ENCODE measurements at places on chromosomes 6 and 20. TPM values are rescaled to one million over a fixed set of nuclear protein-coding genes. Genes with fewer than 3 reads are reported as not detected.

The LST1 gene
- total RNA-seq: 12.8 TPM

The CTCFL gene
- not detected for total RNA-seq

- DNase-seq: no peak
Observed at GRCh38 chr20:40176098-40176841, 512.8 kb downstream of the MAFB start.

The PDCD2 gene
- total RNA-seq: 61.9 TPM

GRCh38 chr6:12170351-12171092 is 119.6 kb upstream of the EDN1 start:
- DNase-seq: no peak

The ZMYND8 gene
- total RNA-seq: 46.0 TPM

The RNF144B gene
- 9.4 TPM for total RNA-seq

- peak; percentile 91 for DNase-seq
Observed at GRCh38 chr20:35307666-35308653, 15.7 kb upstream of the FAM83C start.

The HCRTR2 gene
- total RNA-seq: not detected

DNA sequence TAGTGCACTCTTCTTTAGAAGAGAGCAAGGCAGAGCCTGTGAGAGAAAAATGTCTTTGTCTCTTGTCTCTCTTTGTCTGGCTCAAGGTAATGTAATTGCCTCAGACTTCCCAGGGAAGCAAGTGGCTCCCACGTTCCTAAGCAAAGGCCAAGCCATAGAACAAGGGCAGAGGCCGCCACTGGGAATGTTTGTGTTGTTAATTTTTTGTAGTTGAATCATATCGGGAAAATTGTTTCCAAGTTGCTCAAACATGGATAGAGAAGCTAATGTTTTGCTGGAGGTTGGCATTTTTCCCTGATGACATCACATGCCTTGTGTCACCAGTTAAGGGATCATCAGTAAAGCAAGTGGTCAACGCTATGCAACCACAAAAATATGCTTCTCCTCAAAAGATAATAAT is 211.5 kb upstream of the FOXA2 start:
- DNase-seq: peak; percentile 89

The GPSM3 gene
- 5.0 TPM for total RNA-seq

GRCh38 chr6:1630212-1630770 is 20.6 kb downstream of the FOXC1 start:
- peak; percentile 22 for DNase-seq

GRCh38 chr6:165468340-165469235 is 159.2 kb upstream of the C6orf118 start:
- no peak for DNase-seq

DNA sequence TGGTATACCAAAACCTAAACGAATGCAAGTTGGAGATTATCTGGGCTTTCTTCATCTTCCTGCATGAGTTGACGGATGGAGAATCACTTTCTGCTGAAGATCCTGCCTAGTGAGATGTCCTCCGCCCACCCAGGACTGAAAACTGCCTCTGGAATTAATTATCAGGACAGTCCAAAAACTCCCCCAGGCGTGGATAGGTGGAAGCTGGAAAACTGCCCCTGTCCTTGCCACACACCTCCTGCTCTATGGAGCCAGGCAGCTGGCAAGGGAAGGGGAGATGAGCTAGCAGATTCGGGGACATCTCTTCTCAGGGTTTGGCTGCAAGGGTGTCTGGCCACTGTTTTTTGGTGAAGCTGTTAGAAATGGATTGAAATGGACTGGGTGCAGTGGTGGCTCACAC is 89.3 kb upstream of the ZNFX1 start:
- no peak for DNase-seq

The BPI gene
- total RNA-seq: not detected

The BHLHE23 gene
- total RNA-seq: not detected

DNA sequence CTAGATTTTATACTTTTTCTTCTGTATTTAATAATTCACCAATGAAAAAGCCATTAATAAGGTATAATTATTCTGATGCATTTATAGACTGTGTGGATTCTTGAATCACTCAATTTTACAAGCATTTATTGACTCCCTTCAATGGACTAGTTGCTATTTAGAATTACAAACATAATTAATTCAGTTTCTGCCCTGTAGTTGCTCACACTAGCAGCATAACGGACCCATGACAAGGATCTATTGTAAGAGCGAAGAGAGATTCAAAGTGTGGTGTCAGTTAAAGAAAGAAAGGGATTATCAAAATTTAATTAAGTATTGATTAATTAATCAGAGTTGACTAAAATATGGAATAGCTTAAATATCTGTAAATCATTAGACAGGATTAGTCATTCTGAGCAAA is 602.6 kb upstream of the PTCHD4 start:
- no peak for DNase-seq

- no peak for DNase-seq
Observed at GRCh38 chr20:20401991-20402390, 34.1 kb downstream of the INSM1 start.

The CHD6 gene
- total RNA-seq: 34.8 TPM

The KHDC1 gene
- total RNA-seq: 1.1 TPM

The LCA5 gene
- 10.4 TPM for total RNA-seq

- DNase-seq: no peak
Observed at GRCh38 chr20:54086507-54087039, 16.2 kb upstream of the BCAS1 start.

GRCh38 chr6:2197984-2198383 is 47.4 kb downstream of the GMDS start:
- no peak for DNase-seq

- no peak for DNase-seq
Observed at GRCh38 chr6:144311361-144311760, 26.2 kb downstream of the UTRN start.

The RPL7L1 gene
- 77.4 TPM for total RNA-seq

DNA sequence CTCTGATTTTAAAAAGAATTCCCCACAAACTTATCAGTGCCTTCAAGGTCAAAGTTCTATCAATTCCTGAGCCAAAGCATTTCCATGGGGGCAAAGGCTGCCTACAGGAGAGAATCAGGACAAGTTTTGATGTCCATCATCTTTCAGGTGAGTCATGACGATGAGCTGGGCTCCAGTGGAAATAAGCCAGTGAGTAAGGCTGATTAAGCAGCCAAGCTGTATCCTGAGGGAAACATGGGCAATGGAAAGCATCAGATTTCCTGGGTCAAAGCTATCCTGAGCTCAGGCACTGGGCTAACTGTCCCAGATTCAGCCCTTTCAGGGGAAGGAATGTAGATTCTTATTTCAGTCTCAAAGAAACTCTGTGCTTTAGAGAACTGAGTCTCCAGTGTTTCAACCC is 377.4 kb downstream of the CD109 start:
- no peak for DNase-seq

- DNase-seq: no peak
Observed at GRCh38 chr6:1164600-1164999, 147.3 kb upstream of the FOXQ1 start.

The AGER gene
- total RNA-seq: 2.8 TPM

The PRKN gene
- total RNA-seq: 14.6 TPM

The SNAP25 gene
- total RNA-seq: 9.4 TPM

The TP53TG5 gene
- 0.36 TPM for total RNA-seq

The SAMD10 gene
- 0.68 TPM for total RNA-seq

The RALGAPA2 gene
- total RNA-seq: 19.9 TPM

DNA sequence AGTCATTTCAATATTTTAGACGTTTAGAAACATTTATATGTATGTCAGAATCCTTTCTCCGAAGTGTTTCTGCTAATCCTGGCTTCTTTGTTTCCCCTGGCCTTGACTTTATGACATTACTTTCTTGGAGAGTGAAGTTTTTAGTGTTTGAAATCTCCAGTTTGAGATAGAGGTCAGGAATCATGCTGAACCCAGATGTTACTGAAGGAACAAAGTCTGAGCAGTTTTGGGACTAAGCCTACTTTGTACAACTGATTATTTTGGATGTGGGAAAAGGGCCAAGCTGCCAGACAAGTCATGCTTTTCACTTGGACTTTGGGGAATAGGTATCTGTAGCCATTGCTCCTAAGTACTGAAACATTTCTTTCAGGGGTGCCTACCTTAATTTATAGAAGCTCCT is 2.3 kb downstream of the RNF144B start:
- no peak for DNase-seq
